Daoy (cell line): ENCODE measurements at places on chromosomes 16 and 17.

DNA sequence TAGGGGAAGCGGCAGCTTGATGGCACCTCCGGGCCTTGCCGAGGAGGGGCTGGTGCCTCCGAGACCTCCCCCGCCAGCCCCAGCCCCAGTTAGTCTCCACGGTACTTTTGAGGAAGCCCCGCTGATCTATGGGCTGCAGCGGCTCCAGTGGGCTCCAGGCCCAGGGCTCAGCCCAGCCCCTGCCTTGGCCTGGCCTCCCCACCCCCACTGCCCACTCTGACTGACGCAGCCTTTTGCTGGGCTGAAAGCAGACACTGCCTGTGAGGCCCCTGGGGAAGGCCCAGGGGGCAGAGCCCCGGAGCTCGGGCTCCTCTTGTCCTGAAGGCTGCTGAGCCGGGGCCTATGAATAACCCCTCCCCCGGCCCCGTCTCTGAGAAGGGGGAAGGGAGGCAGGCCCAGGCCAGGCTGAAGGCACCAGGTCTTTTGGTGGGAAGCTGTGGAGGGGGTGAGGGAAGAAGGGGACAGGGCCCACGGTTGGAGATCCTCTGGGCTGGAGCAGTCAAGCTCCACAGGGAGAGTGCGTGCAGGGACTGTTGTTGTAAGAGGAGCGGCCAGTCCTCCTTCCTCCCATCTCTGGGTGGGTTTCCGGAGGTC is 7.5 kb upstream of the SMTNL2 start:
- DNase-seq: no peak

DNA sequence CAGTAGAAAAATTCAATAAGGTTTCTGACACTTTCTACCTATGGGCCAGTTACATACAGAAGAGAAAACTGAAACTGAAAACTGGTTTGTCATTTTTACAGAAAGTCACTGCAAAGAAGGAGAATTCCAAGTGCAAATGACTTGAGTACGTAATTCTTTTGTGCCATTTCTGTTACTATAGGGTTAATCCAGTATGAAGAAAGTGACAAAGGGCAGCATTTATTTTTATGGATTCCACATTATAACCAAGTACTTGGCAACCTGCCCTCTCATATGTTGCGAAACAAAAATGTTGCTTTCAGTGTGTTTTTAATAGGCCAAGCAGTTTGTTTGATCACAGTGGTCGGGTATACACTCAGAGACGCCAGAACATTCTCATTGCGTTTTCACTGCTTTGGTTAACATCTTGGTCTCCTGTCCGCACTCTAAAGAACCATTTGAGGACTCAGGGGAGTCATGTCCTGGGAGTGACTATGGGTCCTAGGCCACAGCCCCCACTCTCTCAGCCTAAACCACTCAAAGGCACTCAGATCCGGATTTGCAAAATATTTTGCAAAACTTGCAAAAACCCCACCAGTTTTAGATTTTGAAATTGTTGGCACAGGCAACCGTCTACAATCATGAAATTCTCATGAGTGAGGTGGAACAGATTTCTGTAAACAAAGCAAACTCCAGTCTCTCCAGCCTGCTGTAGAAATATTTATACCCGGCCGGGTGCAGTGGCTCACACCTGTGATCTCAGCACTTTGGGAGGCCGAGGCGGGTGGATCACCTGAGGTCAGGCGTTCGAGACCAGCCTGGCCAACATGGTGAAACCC is 15.4 kb upstream of the HELZ start:
- no peak for DNase-seq

- no peak for DNase-seq
These were observed 4.1 kb upstream of the TNFRSF13B start for GRCh38 chr17:16975744-16976625.

DNA sequence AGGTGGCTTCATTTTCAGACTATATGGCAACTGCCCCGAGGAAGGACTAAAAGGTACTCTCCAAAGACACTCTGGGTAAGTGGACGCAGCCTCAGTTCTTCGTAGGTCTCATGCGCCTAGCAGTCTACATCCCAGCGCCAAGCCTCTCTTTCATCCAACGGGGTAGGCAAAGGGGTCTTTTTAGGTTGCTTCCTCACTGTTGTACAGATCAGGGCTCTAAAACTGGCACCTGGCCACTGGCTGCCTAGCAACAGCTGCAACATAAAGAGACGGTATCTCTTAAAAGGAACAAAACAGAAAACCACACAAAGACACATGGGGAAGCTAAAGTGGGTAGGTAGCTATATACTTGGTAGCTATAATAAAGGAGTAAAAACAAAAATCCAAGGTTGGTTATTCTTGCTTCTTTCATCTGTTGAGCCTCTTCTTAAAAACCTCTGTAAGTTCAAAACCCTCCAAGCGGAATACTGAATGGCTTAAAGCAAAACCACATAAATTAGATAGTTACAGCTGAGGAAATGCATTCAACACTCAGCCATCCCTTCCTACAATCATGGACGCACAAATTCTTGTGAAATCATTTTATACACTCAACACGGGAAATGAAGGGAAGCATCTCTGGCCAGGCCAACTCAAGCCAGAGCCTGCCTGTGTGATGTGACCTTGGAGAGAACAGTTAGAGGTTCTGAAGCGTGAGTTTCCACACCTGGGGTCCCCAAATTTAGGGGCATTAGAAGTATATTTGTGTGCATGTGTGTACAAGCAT is 22.7 kb downstream of the CYTH1 start:
- peak; percentile 64 for DNase-seq

DNA sequence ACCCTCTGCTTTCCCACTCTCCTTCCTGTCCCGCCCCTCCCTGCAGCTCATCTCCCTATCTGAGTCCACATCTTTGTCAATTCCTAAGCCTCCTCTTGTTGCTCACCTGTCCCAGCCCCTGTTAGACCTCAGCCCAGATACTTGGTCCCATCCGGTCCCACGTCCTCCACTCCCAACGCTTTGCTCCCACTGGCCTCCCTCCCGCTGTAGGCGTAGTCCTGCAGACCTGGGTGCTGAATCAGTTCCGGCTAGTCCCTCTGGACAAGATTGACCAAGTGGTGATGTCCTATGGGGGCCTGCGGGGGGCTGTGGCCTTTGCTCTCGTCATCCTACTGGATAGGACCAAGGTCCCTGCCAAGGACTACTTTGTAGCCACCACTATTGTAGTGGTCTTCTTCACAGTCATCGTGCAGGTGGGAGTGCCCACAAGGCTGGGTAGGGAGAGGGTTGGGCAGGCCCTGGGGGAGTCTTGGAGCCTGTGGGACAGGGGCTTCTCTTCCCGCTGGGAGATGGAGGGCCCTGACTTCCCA is 8.0 kb downstream of the SLC9A5 start:
- DNase-seq: no peak

GRCh38 chr16:28317040-28317880 is 24.9 kb downstream of the SBK1 start:
- peak; percentile 63 for DNase-seq

- DNase-seq: no peak
These were observed 99.2 kb downstream of the SPACA3 start for GRCh38 chr17:33090806-33091205.
